ENCODE measurements at places on chromosomes 5 and 9. TPM values are rescaled to one million over a fixed set of nuclear protein-coding genes. Genes with fewer than 3 reads are reported as not detected.

GRCh38 chr5:82802954-82803353 is 274.2 kb downstream of the TMEM167A start:
- no peaks in the 10 kb centered on the region for H3K27me3 ChIP-seq
- H3K36me3 ChIP-seq: no peaks in the 10 kb centered on the region
- H3K4me1 ChIP-seq: no peaks in the 10 kb centered on the region
- DNase-seq: no peak
- no peak overlapping the region for H3K4me3 ChIP-seq
- H3K27ac ChIP-seq: no peak overlapping the region

DNA sequence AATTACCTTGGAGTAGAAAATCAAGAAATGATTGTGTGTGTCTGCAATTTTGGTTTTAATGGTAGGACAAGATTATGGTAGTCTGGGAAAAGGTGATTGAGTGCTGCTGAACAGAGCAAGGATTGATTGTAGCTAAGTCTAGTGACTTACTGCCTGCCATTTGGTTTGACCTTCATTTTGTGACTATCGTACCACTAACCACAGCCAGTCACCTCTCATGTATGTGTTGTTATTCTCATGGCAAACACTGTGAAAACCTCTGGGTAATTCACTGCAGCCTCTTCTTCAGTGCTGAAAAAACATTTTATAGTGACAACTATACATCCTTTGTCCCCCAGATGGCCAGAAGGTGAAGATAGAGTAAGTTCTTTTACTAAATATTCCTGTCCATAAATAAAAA is 37.5 kb downstream of the CTNNA1 start:
- no peak overlapping the region for H3K4me3 ChIP-seq
- no peaks in the 10 kb centered on the region for H3K27me3 ChIP-seq
- H3K27ac ChIP-seq: no peak overlapping the region
- no peaks in the 10 kb centered on the region for H3K4me1 ChIP-seq
- DNase-seq: no peak

DNA sequence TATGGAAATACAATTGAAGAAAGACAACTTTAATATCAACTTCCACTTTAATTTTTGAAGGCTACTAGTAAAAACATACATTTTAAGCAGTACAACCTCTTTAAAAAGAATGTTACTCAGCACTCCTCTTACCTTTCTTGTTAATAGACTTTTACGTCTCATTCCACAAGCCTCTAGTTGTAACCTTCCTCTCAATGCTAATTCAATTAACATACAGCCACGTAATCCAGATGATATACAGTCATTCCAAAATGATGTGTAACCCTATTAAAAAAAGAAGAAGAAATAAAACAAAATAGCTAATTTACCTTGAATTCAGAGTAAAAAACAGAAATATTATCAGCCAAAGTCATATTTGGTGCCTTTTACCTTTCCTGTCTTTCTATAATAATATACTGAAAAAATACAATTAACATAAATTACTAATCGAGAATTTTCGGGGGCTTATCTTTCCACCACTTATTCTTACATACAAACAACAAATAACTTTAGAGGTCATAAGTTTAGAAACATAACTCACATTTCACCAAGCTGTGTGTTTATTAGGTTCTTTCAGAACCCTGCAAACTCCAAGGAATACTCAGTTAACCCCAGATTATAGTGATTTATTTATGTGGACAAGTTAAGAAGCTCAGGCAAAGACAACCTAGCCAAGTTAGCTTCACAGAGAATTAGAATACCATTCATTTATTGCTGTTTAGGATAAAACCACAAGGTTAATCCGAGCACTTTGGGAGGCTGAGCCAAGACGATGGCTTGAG is 30.3 kb downstream of the GOLPH3 start:
- H3K4me3 ChIP-seq: no peak overlapping the region
- peaks cover 33% of the 10 kb centered on the region for H3K4me1 ChIP-seq
- H3K27ac ChIP-seq: no peak overlapping the region

GRCh38 chr9:100379862-100380261 is 27.1 kb upstream of the TEX10 start:
- H3K4me3 ChIP-seq: no peak overlapping the region
- H3K36me3 ChIP-seq: no peaks in the 10 kb centered on the region
- H3K27ac ChIP-seq: no peak overlapping the region
- H3K4me1 ChIP-seq: no peaks in the 10 kb centered on the region
- no peak for DNase-seq
- H3K27me3 ChIP-seq: no peaks in the 10 kb centered on the region

Gene PKD2L2
- not detected for total RNA-seq

Gene NRARP
- 161 TPM for total RNA-seq

- DNase-seq: no peak
- H3K4me1 ChIP-seq: peaks cover 19% of the 10 kb centered on the region
- H3K27ac ChIP-seq: peak overlapping the region; percentile 78
Measured at GRCh38 chr5:140630292-140631035, 2.5 kb downstream of the CD14 start.

DNA sequence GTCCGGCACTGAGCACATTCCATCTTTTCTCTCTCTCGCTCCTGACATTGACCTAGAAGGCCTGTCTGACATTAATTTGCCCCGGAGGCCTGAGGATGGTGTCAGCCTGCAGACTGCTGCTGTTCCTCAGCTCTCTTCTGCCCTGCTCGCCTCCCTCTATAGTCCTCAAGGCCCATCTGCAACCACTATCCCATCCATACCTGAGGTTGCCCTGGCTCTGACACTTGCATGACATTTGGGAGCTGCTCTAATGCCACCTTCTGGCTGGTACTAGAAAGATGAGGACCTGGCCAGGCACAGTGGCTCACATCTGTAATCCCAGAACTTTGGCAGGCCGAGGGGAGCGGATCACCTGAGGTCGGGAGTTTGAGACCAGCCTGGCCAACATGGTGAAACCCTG is 38.6 kb upstream of the GGTA1 start:
- no peaks in the 10 kb centered on the region for H3K36me3 ChIP-seq
- no peak overlapping the region for H3K27ac ChIP-seq

DNA sequence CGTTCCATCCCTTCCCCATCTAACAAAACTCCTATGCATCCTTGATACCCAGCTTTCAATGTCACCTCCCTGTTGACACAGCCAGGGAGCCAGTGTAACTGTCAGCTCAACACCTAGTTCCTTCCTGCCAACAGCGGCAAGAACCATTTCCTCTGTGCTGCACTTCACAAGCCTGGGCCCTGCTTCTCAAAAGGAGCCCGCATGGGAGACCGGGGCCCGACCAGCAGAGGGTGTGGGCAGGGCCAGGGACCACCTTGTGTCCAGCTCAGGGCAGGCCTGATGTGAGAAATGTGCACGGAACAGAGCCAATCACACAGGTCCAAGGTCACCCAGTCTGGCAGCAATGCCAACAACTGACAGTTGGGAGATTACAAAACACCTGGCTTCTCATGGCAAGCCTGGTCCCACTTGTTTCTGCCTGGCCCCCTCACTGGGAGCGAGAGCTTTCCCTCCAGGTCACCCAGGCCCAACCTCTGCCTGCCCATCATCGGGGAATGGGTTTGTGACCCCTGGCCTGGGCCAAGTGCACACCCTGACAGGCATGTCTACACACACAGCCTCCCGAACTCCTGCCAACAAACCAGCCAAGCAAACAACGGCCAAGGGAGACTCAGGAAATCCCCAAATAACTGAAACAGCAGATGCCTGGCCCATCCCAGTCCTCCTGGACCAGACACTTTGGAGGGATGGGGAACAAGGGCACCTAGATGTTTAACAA is 3.1 kb downstream of the RNF44 start:
- H3K4me3 ChIP-seq: peak overlapping the region; percentile 91
- peaks cover 14% of the 10 kb centered on the region for H3K36me3 ChIP-seq
- H3K27ac ChIP-seq: peak overlapping the region; percentile 96

Measured in transverse colon (tissue), 4 donors.